ENCODE measurements at places on chromosomes 6 and 20. TPM values are rescaled to one million over a fixed set of nuclear protein-coding genes. Genes with fewer than 3 reads are reported as not detected.

The C6orf15 gene
- not detected for total RNA-seq

The BPIFB1 gene
- not detected for total RNA-seq

The PI3 gene
- 1.5 TPM for total RNA-seq

The TFAP2D gene
- not detected for total RNA-seq

The ANKRD60 gene
- total RNA-seq: not detected

The DPM1 gene
- total RNA-seq: 59.1 TPM

The ELOVL5 gene
- total RNA-seq: 60.3 TPM

The MAK gene
- total RNA-seq: not detected

The SNX14 gene
- 72.4 TPM for total RNA-seq

The TGM3 gene
- not detected for total RNA-seq

The TFAP2C gene
- 12.3 TPM for total RNA-seq

The SEMG1 gene
- not detected for total RNA-seq

The FNDC1 gene
- 5.2 TPM for total RNA-seq

The AGPAT1 gene
- total RNA-seq: 57.2 TPM

The RAB22A gene
- 21.2 TPM for total RNA-seq

The RAE1 gene
- total RNA-seq: 21.5 TPM

The GJE1 gene
- not detected for total RNA-seq

The TAAR1 gene
- not detected for total RNA-seq

The TBXT gene
- not detected for total RNA-seq

The TCP11 gene
- not detected for total RNA-seq

The SLPI gene
- total RNA-seq: 1.7 TPM

The CAGE1 gene
- not detected for total RNA-seq

The PTCRA gene
- not detected for total RNA-seq
